Lower leg skin (tissue), 4 donors: ENCODE measurements at places on chromosomes 11 and 22. TPM values are rescaled to one million over a fixed set of nuclear protein-coding genes. Genes with fewer than 3 reads are reported as not detected.

- no peak for DNase-seq
Observed at GRCh38 chr11:30435488-30435887, 112.6 kb downstream of the ARL14EP start.

The KRTAP5-7 gene
- total RNA-seq = not detected

- no peak for DNase-seq
Observed at GRCh38 chr22:20171288-20172140, 20.7 kb upstream of the CCDC188 start.

The SLC22A6 gene
- total RNA-seq = not detected

The TRPM5 gene
- total RNA-seq = not detected

DNA sequence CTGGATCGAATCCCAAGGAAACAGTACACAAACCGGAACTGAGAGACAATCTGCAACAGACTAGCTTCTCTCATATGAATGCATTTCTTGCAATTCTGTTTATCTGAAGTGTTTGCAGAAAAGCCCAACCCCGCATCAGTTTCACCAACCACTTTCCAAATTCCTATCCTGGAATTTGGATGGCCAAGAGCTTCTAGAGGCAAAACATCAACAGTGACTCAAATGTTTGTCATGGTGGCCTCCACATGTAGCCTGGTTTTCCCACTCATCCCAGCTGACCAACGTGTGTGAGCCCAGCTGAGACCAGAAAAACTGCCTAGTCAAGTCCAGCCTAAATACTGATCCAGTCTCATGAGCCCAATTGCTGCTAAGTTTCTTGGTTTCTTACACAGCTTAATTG, 8.3 kb upstream of the MIEF1 start:
- DNase-seq = no peak

DNA sequence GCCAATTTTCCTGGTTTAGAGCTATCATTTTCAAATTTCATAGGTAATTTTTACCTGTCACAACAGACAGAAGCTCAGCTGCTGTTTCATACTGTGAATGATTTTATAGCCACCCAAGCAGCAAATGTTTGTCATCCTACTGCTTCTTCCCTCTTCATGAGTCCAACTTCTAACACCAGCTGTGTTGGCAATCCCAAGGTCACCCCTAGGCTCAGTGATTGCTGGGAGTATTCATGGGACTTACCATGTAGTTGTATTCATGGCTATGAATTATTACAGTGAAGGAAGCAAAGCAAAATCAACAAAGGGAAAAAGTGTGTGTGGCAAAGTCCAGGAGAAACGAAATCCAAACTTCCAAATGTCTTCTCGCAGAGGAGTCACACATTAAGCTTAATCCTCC, 28.5 kb downstream of the CUL5 start:
- no peak for DNase-seq

The MS4A7 gene
- 2.5 TPM for total RNA-seq

The ABCC8 gene
- not detected for total RNA-seq

DNA sequence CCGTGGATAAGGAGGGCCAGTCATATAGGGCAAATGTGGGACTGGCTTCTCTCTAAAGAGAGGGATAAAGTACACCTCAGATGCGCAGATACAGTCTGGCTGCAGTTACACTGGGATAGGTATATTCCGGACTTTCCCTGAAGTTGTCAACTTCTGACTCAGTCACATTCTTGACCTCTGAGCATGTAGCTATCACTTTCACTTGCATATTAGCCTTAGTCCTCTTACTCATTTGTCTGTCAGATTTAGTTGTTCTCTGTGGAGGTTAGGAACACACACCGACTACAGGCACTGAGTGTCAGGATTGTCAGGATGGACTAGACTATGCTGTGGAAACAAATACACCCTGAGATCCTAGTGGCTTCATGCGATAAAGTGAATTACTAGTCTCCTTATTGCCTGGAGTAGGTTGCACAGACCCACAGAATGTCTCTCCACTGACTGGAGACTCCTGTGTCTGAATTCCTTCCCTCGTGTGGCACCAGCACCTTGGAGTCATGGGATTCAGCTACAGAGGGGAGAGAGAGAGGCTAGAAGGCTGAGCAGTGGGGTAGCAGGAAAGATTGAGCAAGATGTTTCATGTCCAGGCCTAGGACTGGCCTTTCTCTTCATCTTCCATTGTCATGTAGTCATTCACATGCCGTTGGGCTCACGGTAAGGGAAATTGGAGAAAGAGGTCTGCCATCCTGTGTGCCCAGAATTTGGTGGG, 654.3 kb downstream of the NTM start:
- DNase-seq = no peak

GRCh38 chr11:63908631-63909401, 8.1 kb downstream of the RCOR2 start:
- no peak for DNase-seq

DNA sequence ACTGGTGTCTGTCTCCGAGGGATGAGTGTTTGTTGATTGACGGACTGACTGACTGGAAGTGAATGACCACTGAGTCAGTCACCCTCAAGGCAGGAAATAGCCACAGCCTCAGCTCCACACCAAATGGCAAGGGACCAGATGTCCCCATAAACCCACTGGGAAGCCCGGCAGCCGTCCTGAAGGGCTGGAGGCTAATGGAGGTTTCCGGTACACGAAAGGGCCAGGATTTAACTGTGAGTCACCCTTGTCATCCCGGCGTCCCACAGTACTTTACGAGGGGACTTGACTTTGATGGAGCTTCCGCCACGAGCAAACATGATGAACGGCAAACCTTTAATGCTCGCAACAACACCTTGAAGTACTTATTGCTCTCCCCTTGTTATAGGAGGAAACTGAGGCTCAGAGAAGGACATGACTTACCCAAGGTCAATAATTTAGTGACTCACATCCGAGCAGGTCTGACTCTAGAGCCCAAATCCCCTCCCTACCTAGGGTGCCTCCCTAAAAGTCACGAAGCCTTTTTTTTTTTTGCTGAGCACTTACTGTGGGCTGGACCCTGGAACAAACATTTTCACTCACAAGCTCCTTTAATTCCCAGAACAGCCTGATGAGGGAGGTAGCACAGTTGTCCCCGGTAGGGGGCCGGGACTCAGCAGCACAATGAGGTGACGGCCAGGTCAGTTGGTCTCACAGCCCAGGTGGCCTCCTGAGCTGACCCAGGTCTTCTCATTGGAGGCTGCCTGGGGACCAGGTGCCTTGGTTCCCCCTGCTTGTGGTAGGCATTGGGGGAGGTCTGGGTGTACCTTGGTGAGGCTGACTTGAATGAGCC, 25.2 kb upstream of the GCAT start:
- DNase-seq = no peak

DNA sequence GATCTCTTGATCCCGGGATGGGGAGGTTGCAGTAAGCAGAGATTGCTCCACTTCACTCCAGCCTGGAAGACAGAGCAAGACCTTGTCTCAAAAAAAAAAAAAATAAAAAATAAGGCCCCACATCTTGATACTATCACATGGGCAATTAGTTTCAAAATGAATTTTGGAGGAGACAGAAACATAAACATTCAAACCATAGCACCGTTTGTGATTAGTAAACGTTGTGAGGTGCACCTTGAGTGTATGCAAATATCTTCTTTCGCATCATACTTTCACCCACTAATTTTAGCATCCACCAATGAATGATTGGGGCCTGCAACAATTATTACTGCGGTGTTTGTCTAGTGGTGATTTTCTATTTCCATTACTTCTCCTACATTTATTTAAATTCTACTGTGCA, 11.0 kb upstream of the SPDYC start:
- DNase-seq = no peak

DNA sequence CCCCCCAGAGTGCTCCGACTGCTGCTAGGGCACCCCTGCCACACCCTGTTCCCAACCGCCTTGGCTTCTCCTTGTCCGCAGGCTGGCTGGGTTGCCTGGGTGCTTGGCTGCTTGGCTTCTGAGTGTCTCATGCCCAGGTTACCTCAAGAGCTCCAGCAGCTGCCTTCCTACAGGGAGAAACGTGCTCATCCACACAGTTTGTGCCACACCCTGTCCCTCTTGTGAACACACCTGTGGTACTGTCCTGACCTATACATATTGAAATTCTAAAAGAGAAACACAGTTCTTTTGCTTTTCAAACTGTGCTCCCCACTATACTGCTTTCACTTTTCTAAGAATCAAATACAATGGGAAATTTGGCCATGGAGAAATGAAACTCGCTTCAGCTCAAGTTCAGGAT, 191.4 kb downstream of the DBX1 start:
- DNase-seq = no peak

DNA sequence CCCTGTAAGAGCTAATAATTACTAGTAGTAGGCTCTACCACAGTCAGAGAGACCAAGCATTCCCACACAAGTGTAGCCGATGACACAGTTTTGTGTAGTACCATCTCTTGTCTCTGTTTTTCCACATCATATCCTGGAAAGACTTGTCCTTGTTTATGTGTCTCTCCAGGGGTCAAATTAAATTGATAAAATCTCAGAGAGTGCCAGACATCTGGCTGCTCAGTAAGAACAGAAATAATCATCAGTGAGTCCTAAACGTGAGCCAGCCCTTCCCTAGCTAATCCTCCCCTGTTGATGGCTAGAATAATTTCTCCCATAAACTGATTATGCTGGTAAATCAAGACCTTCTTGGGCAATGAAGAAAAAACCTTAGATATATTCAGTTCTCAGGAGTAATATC, 111.4 kb upstream of the GRAMD1B start:
- no peak for DNase-seq

DNA sequence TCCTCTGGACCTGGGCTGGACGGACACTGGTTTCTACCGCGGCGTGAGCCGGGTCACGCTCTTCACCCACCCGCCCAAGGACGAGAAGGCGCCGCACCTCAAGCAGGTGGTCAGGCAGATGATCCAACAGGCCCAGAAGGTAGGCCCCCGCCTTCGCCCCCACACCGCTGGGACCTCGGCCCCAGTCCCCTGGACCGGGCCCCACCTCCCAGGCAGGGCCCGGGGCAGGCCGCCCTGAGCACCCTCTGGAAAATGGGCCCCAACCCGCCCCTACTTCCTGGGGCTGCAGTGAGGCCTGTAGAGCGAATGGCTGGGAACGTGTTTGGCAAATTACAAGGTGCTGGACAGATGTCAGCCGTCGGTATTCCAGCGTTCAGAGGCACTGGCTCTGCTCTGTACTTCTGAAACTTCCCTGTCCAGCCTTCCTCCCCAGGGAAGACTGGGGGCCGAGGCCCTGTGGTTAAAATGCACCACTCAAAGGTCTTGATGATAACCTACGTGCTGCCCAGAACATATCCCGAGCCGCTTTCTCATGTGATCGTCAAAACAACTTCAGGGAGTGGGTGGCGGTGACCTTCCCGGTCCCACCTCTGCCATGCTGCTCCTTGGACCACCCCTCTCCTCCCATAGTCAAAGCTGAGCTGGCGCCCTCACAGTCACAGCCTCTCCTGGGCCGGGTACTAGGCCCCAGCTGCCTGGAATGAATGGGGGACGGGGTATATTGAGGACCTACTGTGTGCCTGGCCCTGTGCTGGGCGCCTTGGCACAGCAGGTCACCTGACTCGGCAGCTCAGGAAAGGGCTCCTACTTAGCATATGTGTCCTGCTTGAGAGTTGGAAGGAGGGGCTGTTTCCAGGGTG, 869 bp downstream of the FAM83F start:
- no peak for DNase-seq

DNA sequence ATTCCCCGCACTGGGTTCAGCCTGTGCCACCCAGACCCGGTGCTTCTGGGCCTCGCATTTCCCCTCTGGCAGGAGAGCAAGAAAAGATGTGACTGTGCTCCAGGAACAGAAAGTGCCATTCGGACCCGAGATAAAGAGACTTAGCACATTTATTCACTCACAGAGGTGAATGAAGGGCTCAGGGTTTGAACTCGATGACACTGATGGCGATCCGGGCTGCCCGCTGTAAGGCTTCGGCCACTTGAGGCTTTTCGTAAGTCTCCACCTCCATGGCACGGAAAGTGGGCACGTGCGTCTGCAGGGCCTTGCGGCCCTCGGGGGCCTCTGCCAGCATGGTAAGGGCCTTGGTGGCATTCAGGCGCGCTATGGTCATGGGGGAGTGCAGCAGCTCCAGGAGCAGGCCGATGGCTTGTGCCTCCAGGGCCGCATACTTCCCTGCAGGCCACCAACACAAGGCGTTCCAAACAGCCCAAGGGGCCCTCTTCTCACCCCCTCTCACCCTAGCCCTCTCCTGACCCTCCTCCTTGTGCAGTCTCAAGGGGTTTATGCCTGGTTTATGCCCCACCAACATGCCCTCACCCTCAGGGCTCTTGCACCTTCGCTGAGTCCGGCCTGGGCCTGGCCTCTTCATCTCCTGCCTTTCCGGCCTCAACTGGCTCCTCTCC, 10.9 kb upstream of the GNAZ start:
- DNase-seq = peak; percentile 72

- no peak for DNase-seq
Observed at GRCh38 chr11:35166369-35167360, 27.7 kb downstream of the CD44 start.

DNA sequence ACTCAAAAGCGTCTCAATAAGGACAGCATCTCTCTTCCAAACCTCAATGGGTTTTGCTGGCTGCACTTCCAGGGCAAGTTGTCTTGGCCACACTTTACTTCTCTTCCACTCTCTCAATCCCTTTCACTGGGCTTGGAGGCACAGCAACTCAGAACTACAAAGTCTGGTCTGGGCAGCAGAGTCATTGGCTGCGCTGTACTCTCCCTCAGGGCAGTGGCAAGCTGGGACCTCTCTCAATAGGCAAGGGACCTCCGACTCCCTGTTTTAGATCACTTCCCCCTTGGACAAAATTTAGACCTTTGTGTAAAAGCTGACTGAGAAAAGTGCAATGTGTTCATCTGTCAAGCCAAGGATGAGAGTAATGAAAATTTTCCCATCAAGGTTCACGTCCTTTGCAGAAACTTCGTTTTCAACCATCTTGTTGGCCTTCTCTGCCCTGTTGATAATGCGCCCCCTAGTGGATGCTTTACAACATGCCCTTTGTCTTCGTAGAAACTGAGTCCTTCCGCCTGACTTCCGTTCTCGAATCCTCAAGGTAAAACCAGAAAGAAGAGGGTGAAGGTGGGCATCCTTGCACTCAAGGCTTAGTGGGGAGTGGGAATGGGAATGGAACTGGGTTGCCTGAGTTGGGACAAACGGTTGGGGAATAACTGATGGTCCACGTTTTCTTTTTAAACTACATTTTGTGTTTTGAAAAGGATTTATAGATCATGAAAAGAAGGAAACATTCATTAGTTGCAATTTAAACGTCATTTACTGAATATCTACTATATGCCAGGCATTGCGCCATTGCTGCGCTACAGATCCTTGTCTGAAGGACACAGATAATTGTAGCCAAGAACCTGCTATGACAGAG, 99.1 kb downstream of the CD44 start:
- no peak for DNase-seq

GRCh38 chr22:30861131-30861530, 107.4 kb downstream of the MORC2 start:
- peak; percentile 59 for DNase-seq

The C11orf16 gene
- total RNA-seq = not detected

DNA sequence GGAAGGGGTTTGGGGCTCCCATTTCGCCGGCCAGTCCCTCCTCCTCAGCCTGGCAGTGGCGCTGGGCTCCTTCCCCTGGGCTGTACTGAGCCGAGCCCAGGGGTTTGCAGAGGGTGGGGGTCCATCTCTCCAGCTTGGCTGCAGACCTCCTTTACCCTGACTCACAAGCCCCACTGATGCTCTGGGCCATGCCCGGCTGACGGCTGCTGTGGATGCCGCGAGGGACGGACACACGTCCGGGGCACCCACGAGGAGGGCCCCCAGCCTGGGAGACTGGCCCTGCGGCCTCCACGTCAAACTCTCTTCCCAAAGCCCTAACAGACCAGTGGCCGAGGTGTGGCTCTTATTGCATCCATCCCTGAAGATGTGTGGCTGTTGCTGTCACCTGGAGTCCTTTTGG, 14.1 kb downstream of the PMM1 start:
- DNase-seq = no peak

The MED15 gene
- total RNA-seq = 49.7 TPM
